ENCODE measurements at places on chromosomes 1 and 21. TPM values are rescaled to one million over a fixed set of nuclear protein-coding genes. Genes with fewer than 3 reads are reported as not detected.

DNA sequence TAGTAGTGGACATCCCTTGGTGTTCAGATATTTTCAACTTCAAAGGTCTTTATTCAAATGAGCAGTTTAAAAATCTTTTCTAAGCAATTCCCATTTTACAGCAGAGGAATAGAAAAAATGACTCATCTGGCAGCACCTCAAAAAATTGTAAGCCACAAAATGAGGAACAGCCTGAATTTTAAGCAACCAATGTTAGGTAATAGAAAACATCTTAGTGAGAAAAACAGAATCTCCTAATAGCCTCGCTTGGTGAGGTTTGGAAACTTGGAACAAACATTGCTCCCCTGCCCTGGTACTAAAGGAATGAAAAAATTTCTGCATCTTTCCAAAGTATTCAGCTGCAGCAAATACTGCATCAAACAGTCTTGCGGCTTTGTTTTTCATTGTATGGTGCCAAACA, 264.4 kb downstream of the NTNG1 start:
- H3K4me3 ChIP-seq, result no peak overlapping the region
- no peaks in the 10 kb centered on the region for H3K36me3 ChIP-seq
- no peak for DNase-seq
- H3K4me1 ChIP-seq, result peaks cover 7% of the 10 kb centered on the region
- no peak overlapping the region for H3K27ac ChIP-seq

GRCh38 chr1:64469977-64470664, at the start of gene CACHD1:
TSS of gene CACHD1 (plus strand) at chr1:64470129. CDS start at chr1:64470745, 616 bp downstream.
- peaks cover 15% of the 10 kb centered on the region for H3K27me3 ChIP-seq
- H3K36me3 ChIP-seq, result no peaks in the 10 kb centered on the region
- H3K4me3 ChIP-seq, result peak within 1 kb of the TSS; percentile 69
- H3K27ac ChIP-seq, result peak within 1 kb of the TSS; percentile 66
- peak; percentile 82 for DNase-seq
- H3K4me1 ChIP-seq, result peaks cover 38% of the 10 kb centered on the region

DNA sequence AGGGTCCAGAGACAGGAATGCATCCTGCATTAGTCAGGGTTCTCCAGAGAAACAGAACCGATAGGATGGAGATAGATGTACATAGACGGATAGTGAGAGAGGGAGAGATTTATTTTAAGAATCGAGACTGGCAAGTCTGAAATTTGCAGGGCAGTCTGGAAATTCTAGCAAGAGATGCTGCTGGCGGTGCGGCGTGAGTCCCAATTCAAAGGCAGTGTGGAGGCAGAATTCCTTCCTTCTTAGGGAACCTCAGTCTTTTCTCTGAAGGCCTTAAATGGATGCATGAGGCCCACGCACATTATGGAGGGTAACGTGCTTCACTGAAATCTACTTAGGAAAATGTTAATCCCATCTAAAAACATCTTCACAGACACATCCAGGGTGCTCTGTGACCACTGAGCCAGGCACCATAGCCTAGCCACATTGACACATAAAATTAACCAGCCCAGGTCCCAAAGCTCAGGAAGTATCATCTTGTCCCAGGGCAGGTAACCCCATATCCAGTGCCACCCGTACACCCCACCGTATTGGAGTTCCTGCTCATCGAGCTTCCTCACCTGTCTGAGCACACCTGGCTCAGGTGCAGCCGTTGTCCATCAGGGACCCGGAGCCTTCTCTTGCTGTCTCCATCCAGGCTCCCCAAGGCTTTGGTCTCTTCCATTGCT, 9.7 kb upstream of the PKNOX1 start:
- H3K36me3 ChIP-seq, result no peaks in the 10 kb centered on the region
- DNase-seq, result no peak
- no peak overlapping the region for H3K27ac ChIP-seq
- no peaks in the 10 kb centered on the region for H3K27me3 ChIP-seq

Gene CYP4A11
- not detected for total RNA-seq

Measured in lower lobe of right lung (tissue), 2 donors.